Upper lobe of right lung (tissue), 1 donor: ENCODE measurements at places on chromosomes 16 and 17. TPM values are rescaled to one million over a fixed set of nuclear protein-coding genes. Genes with fewer than 3 reads are reported as not detected.

SHISA9 gene
- total RNA-seq, result not detected

DNA sequence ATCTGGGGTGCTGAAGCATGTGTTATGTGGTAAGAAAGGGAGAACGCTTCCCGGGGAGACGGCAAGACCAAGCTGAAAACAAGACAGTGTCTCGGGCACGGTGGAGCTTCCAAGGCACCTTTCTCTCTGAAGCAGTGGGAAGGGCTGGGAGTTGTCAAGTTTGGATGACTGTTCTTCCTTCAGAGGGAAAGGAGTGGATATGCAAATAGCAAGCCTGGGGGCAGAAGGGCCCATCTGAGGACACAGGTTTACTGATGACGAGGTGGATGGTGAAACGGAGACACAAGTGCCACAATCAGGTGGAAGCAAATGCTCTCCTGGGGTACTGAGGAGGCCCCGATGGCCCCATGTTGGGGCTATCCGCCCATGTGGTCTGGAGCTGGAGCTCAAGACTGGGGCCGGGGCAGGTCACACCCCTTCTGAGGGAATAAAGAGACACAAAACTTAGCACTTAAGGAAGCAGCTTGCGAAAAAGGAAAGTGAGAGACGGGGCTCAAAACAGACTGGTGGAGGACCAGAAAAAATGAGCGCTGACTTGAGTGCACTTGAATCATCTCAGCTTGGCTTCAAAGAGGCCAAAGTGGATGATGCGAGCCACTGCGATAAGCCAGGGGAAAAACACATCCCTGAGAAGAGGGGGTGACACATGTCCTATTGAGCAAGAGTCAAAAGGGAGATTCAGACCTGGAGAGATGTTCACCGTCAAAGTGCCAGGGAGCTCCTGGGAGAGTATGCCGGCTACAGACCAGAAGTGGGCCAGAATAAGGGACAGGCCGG, 34.8 kb upstream of the MTSS2 start:
- no peak for DNase-seq

GRCh38 chr16:12054396-12054795, 77.9 kb downstream of the SNX29 start:
- peak; percentile 10 for DNase-seq

DNA sequence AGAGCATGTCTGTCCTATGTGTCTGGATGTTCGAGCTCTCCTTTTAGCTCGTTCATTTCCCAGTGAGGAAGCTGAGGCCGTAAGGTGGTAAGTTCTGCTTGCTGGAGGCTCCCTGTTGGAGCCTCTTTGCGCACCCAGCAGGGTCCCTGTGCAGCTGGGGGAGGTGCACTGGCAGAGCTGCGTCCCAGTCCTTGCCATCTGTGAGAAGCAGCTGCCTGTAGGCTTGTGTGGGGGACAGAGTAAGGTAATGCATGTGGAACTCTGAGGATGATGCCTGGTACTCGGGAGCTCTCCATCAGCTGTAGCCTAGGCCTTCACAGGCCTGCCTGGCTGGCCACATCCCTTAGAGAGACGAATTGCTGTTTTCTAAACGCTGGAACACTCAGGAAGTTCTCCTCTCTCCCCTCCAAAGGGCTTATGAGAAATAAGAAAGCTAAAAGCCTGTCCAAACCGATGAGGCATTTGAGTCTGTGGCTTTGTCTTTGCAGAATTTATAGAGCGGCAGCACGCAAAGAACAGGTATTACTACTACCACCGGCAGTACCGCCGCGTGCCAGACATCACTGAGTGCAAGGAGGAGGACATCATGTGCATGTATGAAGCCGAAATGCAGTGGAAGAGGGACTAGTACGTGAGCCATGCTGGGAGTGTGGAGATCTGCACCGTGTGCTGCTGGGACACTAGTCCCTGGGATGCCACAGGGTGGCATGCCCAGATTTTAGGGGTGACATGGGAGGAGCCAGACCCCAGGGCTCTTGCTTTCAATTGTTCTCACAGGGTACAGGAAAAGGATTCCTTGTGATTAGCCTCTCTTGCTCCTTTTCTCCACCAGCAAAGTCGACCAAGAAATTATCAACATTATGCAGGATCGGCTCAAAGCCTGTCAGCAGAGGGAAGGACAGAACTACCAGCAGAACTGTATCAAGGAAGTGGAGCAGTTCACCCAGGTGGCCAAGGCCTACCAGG, 1.6 kb downstream of the NDUFB10 start:
- DNase-seq, result no peak

GRCh38 chr16:56532714-56533113, 12.9 kb upstream of the BBS2 start:
- no peak for DNase-seq

CARD14 gene
- total RNA-seq, result 1.1 TPM

CHMP1A gene
- 74.0 TPM for total RNA-seq
